ENCODE measurements at places on chromosomes 5 and 9.
A peak's percentile ranks its signal among the peaks of the same experiment; 100 is the strongest.

GRCh38 chr5:92518318-92518904, 1062.6 kb downstream of the NR2F1-AS1 start:
- no peak overlapping the region for H3K4me3 ChIP-seq
- H3K27me3 ChIP-seq = no peaks in the 10 kb centered on the region
- DNase-seq = no peak
- no peak overlapping the region for H3K27ac ChIP-seq

DNA sequence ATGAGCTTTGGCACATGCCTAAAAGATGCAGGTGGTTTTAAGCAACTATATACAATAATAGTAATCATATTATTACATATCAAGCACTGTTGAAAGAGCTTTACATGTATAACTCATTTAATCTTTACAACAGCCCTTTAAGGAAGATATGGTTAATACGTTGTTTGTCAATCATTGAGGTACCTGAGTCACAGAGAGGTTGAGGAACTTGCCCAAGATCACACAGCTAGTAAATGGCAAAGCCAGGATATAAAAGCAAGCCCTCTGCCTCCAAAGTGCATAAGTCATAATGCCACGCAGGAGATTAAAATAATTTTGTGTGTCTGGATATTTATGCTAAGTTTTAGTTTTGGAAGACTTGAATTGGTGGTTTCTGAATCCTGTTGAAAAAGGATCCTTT, 90.2 kb downstream of the DAPK1 start:
- no peak for DNase-seq
- H3K27ac ChIP-seq = no peak overlapping the region
- H3K27me3 ChIP-seq = no peaks in the 10 kb centered on the region
- H3K4me1 ChIP-seq = no peaks in the 10 kb centered on the region

GRCh38 chr5:168366116-168366515, 74.7 kb downstream of the WWC1 start:
- no peak overlapping the region for H3K27ac ChIP-seq
- peaks cover 14% of the 10 kb centered on the region for H3K4me1 ChIP-seq
- no peaks in the 10 kb centered on the region for H3K27me3 ChIP-seq
- peak; percentile 32 for DNase-seq
- H3K4me3 ChIP-seq = no peak overlapping the region

DNA sequence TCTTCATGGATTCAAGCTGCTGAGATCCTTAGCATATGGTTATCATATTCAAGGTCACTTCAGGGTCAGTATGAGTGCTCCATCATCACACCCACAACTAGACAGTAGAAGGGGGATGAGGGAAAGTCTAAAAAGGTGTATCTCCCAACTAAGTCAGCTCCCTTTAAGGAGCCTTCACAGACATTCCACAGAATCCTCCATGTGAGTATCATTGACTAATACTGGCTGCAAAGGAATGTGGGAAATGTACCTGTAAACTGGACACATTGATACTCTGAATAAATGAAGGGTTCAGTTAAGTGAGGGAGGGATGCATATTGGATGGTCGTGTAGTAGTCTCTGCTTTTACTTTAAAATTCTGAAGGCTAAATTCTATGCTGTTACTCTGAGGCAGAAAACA, 330.7 kb downstream of the LRRC70 start:
- no peak for DNase-seq
- H3K27ac ChIP-seq = no peak overlapping the region
- no peak overlapping the region for H3K4me3 ChIP-seq

DNA sequence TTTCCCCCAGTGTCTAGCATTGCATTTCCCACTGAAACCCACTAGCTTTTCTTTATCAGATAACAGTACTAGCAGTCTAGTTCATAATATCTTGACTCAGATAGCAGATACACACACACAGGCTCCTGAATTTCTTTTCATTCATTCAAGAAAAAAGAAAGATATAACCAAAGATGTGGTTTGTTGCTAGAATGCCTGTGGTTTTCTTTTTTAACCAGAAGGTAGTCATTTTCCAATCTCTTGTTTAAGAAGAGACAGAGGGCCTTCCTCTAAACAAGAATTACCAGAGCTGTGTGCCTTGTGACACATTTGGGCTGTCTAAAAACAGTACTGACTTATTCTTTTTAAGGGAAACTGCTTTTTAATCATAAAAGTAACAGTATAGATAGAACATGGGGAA, 167.3 kb downstream of the PJA2 start:
- no peaks in the 10 kb centered on the region for H3K4me1 ChIP-seq
- H3K4me3 ChIP-seq = no peak overlapping the region
- H3K27ac ChIP-seq = no peak overlapping the region

GRCh38 chr9:80560976-80561375, 989.2 kb downstream of the TLE4 start:
- H3K27ac ChIP-seq = no peak overlapping the region
- H3K36me3 ChIP-seq = no peaks in the 10 kb centered on the region
- no peak for DNase-seq
- H3K27me3 ChIP-seq = no peaks in the 10 kb centered on the region

- no peak for DNase-seq
- H3K4me3 ChIP-seq = no peak overlapping the region
- H3K27me3 ChIP-seq = no peaks in the 10 kb centered on the region
- no peaks in the 10 kb centered on the region for H3K4me1 ChIP-seq
These were observed 47.3 kb upstream of the CDKN2AIPNL start for GRCh38 chr5:134459010-134459403.

GRCh38 chr9:104774831-104775573, 11.1 kb downstream of the NIPSNAP3B start:
- H3K4me3 ChIP-seq = no peak overlapping the region
- H3K27ac ChIP-seq = no peak overlapping the region
- H3K27me3 ChIP-seq = no peaks in the 10 kb centered on the region
- no peaks in the 10 kb centered on the region for H3K4me1 ChIP-seq
- no peaks in the 10 kb centered on the region for H3K36me3 ChIP-seq
- no peak for DNase-seq

DNA sequence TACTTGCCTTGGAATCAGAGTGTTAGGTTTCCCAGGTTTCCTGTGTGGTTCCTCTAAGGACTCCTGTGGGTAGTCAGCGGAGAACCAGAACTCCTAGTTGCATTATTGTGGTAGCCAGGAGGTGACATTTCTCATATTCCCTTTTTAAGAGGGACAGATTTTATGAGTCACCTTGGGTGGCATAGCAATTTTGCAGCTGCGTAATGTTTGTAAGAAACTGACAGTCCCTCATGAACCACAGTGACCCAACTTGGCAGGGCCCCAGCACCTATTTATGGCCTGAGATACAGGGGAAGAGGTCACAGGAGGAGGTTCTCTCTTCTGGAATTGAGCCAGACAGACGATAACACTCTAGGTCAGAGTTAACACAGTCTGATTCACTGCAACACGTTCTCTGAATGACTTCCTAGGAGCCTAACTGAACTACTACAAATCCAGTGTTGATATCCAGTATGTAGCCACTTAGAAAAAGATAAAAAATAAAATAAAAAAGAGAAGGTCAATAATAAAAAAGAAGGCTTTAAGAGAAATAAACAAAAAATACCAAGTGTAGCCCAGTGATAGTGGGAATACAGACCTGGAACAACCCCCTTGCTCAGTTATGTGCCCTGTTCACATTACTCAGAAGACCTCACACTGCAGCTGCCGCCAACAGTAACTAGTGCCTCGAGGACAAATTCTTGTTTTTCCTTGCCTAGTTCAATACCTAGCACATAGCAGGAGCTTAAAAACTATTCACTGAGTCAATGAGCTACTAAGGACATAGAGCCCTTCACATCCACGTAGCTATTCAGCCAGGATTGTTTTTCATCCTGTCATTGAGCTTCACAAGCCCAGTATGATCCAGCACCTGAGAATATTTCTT, 50.7 kb upstream of the VLDLR start:
- H3K4me1 ChIP-seq = no peaks in the 10 kb centered on the region
- no peaks in the 10 kb centered on the region for H3K27me3 ChIP-seq
- no peak overlapping the region for H3K27ac ChIP-seq
- no peak for DNase-seq

DNA sequence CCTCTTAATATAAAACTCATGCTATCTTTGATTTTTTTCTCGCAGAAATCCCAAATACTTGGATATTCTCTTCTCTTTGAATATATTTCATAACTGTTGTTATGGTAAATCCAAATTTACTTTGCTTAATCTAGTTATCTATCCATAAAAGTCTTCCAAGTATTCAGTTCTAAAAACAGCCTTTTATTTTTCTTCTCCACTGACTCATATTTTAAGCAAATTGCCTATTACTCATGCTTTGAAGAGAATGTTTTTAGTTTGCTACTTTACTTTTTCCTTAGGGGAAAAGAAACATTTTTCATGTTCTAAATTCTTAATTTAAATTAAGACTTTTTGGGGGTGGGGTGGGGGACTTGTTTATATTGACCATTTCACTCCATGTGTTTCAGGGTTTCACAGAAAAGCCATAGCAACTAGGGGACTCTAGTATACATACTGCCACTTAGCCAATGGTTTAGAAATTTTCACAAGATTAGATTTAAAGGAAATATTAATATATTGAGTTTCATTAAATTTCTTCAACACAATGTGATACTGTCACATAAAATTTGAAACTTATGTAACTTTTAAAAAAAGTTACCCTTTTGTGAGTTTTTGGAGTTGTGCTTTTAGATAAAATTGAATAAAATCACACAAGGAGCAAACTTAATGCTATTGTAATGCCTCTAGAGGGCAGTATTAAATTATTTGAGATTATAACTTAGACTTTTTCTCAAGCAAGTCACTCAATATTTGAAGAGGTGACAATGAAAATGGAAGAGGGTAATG, 545.8 kb upstream of the ARRDC3 start:
- no peaks in the 10 kb centered on the region for H3K4me1 ChIP-seq
- peak overlapping the region; percentile 64 for H3K27ac ChIP-seq
- no peaks in the 10 kb centered on the region for H3K36me3 ChIP-seq

GRCh38 chr5:81020478-81021167, 60.5 kb downstream of the RASGRF2 start:
- DNase-seq = no peak
- H3K4me3 ChIP-seq = no peak overlapping the region

DNA sequence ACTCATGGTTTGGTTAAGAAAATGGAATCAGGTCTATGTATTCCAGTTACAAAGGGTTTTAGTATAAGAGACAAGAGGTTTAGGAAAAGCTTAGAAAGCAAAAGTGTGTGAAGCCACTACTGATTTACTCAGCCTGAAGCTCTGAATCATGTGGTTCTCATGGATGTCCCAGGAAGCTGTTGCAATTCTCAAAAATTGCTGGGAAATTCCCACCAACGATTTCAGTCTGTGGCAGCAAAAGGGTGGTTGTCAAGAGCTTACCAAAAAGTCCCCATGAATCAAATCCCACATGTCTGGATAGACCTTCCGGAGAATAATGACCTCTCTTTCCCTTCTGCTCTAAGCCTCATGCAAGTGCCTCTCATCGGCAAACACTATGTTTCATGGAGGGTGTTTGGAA, 929.9 kb downstream of the TLE4 start:
- H3K4me3 ChIP-seq = no peak overlapping the region
- H3K36me3 ChIP-seq = no peaks in the 10 kb centered on the region
- H3K4me1 ChIP-seq = no peaks in the 10 kb centered on the region
- no peak overlapping the region for H3K27ac ChIP-seq
- no peak for DNase-seq

DNA sequence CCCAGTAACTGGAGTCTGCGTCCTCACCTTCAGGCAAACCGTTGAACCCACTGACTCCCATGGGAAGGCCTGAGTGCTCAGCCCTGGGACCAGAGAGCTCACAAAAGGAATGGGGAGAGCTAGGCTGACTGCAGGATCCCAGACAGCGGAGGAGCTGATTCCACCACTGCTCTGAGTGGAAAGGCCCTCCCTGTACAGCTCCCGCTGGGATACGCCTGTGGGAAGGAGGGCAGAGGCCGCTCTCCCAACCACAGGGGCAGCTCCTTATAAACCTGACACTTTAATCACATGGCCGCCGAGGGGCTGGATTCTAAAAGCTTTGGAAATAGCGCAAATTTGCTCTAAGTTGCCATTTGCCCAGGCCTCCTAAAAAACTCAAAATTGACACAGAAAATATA, 37.1 kb downstream of the DBH start:
- H3K36me3 ChIP-seq = no peaks in the 10 kb centered on the region
- H3K4me1 ChIP-seq = no peaks in the 10 kb centered on the region
- no peaks in the 10 kb centered on the region for H3K27me3 ChIP-seq

GRCh38 chr5:134053314-134053839, 48.6 kb upstream of the VDAC1 start:
- no peaks in the 10 kb centered on the region for H3K36me3 ChIP-seq
- no peak overlapping the region for H3K4me3 ChIP-seq
- H3K4me1 ChIP-seq = peaks cover 19% of the 10 kb centered on the region
- no peak for DNase-seq

DNA sequence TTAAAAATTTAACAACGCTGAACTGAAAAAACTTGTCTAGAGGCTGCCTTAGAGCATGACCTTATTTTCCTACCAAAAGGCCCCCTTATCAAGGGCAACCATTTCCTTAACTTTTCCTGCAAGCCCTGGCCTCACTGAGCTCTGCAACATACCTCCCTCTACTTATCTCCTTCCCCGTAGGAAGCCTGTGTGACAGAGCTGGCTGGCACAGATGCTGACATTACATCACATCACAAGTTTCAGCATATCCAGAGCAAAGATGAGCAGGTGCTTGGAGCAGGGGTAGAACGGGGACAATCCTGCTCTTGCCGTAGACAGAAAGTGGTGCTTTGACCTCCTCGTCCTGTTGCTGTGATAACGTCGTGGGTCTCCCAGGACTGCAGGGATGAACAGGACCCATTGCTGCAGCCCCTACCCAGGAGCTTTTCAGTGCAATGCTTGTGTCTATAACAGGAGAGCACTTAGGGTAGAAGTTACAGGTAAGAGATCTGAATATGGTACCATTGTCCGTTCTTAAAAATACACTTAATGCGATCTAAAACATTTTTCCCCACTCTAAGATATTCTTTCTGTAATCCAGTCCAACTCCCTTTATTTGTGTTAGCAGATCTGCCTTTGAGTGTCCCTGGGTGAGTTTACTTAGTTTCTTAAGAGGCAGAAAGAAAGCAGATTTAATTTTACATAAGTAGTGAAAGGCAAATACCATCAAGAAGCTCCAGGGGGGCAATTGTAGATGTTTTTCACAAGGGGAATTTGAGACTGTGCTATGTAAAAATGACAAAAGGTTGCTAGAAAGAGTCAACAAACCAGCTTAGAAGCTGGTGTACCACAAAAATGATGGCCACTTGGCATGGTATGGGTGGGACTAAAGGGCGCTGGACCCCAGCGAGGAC, 101.9 kb upstream of the EFNA5 start:
- H3K4me1 ChIP-seq = no peaks in the 10 kb centered on the region
- H3K4me3 ChIP-seq = no peak overlapping the region
- no peak overlapping the region for H3K27ac ChIP-seq
- peaks cover 2% of the 10 kb centered on the region for H3K27me3 ChIP-seq

Measured in Panc1 (cell line).